ENCODE measurements at places on chromosomes 7 and 10.

GRCh38 chr7:96388620-96389383 lies 66.9 kb upstream of the SLC25A13 start:
- DNase-seq: peak; percentile 39

- DNase-seq: no peak
These were observed 472.9 kb upstream of the AKR1E2 start for GRCh38 chr10:4353059-4353655.

- DNase-seq: no peak
These were observed 115.1 kb upstream of the ANTXRL start for GRCh38 chr10:46171661-46172060.

GRCh38 chr7:100822236-100823139 lies 4.8 kb downstream of the EPHB4 start:
- no peak for DNase-seq

DNA sequence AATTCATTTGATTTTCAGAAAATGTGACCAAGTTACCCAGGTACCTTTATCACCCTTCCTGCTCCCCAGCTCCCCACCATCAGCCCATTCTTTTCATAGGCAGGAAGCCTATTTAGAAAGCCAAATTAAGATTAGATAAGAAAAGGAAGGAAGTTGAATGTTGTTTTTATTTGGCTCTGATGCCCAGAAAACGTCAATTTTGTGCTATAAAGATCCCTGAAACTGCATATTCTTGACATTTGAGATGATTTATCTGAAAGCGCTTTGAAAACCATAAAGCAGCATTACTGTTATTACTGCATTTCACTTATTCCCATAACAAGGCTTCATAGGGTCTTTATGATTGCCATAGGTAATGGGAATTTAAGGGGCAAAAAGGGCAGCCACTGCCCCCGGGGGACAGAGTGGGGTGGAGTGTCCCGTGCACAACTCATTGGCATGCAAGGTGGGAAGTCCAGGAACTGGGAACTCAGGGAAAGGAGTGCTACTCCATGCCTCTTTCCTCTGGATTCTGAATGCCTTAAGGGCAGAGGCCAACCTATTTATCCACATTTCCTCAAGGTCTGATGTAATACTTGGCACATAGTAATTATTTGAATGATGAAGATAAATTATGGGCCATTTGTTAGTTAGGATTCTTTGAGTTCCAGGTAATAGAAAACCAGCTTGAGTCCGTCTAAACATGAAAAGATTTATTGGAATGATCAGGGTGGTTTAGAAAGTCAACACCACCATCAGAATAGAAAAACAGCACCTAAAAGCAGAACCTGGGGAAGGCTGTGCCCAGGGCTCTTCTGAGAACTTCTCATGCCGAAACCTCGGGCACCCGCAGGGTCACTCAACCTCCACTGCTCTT lies 100.6 kb upstream of the ELMO1 start:
- DNase-seq: no peak

- no peak for DNase-seq
These were observed 9.5 kb downstream of the PLXDC2 start for GRCh38 chr10:19825700-19826099.

- no peak for DNase-seq
These were observed 9.0 kb downstream of the PUS7 start for GRCh38 chr7:105512926-105513526.

- DNase-seq: no peak
These were observed 42.5 kb downstream of the MRC1 start for GRCh38 chr10:17851611-17852010.

DNA sequence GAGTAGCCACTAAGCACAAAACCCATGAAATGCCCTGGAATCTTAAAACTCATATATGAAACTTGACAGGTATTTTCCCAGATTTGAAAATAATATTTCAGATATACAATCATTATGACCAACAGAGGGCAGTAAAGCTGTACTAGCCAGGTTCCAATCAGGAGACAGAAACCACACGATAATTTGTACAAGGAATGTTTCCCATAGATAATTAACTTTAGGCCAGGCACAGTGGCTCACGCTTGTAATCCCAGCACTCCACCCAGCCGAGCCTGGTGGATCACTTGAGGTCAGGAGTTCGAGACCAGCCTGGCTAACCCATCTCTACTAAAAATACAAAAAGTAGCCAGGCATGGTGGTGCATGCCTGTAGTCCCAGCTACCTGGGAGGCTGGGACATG lies 31.0 kb upstream of the NUB1 start:
- DNase-seq: no peak

GRCh38 chr7:142177869-142178268 lies 66.4 kb downstream of the MGAM2 start:
- DNase-seq: no peak

DNA sequence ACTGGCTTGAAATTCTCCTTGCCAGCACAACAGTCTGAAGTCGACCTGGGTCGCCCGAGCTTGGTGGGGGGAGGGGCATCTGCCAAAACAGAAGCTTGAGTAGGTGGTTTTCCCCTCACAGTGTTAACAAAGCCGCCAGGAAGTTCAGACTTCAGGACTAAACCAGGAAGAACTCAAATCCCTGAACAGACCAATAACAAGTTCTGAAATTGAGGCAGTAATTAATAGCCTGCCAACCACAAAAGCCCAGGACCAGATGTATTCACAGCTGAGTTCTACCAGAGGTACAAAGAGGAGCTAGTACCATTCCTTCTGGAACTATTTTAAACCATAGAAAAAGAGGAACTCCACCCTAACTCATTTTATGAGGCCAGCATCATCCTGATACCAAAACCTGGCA lies 45.3 kb downstream of the LRRC72 start:
- no peak for DNase-seq

DNA sequence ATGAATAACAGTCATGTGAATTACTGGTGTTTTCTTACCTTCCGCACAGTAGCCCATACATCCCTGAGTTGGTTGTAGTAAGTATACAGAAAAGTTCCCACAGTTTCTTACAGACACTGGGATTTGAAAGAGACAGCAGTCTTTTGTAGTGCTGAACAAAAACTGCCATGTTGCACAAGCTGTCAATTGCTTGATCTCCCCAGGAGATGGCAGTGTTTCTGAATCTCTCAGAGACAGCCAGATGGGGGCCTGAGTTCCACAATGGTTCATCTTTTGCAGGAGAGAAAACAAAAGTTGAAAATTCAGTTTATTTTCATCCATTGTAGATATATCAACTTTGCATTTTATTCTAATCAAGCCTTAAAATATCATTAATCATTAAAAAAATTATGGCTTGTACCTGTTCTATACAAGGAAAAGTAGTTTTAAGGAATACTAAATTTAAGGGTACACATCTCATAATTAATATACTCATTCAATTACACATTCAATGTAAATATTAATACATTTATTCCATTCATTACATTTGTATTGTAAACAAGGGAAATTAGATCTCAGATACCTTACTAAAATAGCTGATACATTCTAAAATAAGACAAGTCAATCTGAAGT lies 14.5 kb downstream of the VWDE start:
- peak; percentile 5 for DNase-seq

- DNase-seq: no peak
These were observed 77.0 kb upstream of the PHYHIPL start for GRCh38 chr10:59099481-59099880.

DNA sequence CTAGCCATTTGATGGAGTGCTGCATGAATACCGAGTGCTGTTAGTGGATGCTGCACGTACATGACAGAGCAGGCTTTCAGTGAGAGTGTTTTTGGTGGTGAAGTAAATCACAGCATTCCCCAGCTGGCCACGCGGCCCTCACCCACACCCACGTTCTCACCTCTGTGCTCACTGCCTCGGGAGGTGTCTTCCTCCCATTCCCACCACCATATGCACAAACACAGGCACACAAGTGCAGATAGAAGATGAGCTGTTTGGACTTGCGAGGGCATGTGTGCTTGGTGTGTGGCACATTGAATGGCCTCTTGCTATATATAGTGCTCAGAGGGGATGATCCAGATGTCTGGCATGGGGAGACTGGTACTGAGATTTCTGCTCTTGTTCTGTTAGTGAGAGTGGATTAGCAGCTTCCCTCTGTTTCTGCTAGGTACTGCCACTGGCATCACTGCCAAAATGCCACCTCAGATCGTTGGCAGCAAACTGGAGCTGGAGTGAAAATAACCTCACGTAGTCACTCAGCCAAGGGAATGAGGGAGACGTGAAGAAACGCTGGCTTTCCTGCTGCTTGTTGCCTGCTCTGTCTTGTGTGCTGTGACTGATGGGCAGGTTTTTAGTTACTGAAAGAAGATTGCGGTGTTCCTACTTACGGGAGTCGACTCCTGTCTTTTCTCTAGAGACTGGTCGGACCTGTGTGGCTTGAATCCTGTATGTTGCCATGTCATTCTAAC lies 19.1 kb downstream of the DNAJB6 start:
- no peak for DNase-seq

DNA sequence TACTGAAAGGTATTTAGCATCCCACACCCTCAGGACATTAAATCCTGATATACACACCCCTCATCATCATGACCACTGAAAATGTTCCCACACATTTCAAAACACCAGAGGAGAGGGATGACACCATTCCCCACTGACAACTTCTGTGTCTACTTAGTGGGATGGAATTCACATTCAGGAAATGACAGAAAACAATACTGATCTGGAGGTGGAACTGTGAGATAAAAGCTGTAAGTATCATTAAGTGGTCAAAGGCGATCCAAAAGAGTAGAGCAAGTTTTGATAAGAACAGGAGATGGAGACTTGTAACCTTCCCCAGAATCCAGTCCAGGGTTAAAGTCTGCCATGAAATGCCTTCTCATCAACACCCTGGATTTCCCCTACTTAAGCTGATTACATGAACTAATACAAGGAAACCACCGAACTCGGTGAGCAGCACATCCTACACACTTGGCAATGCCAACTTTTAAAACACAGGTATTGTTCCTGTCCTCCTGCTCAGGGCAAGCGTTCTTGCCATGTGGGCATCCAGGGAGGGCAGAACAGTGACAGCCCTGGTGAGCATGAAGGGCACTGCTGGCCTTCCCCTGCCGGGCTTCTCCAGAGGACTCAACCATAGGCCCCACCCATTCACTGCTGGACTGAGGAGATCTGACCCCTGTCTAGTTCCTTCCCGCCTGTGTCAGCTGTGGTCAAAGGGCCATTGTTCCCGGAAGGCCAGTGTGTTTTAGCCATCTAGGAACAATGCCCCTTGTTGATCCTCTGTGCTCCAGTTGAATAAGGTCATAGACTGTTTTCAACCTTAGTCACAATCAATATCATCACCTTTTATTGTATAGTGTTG lies 85.0 kb downstream of the SGMS1 start:
- no peak for DNase-seq

DNA sequence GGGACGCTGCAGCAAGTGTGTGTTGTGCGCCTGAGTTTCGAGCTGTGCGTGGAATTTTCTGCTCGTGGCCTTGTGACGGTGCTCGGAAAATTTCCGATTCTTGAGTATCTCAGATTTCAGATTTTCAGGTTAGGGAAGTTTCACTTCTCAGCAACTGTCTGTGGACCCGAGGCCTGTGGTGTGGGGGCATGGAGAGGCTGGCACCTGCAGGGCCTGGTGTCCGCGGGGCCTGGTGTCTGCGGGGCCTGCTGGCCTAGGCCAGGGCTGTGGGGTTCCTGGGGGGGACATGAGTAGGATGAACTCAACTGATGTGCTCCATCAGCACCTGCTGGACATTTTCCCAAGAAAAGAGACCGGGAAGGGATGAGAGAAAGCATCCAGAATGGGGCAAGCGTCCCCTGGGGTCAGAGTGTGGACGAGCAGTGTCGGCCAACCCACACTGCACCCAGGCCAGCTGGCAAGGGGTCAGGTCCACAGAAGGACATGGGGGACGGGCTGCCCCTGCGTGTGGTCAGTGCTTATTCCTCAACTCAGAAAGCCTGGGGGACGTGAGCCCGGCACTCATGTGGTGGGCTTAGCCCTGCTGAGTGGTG lies 31.3 kb upstream of the SHH start:
- no peak for DNase-seq

- DNase-seq: no peak
These were observed 423.8 kb downstream of the ARL4A start for GRCh38 chr7:13111230-13111629.

- no peak for DNase-seq
These were observed 334.1 kb downstream of the HPSE2 start for GRCh38 chr10:98901441-98902110.

DNA sequence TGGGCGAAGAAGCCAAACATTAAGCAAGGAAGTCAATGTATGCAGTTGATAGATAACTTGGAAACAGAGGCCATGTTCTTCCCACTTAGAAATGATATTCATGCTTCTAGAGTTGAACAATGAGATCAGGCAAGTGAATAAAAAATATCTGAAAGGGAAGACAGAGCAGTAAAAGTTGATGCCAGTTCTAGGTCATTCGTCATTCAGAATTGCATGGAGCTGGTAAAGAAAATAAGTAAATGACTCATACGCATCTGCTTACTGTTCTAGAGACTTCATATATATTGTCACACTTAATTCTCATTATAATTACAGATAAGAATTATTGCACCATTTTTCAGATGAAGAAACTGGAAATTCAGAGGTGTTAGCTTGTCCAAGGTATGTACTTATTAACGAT lies 158.9 kb upstream of the FERD3L start:
- DNase-seq: no peak

DNA sequence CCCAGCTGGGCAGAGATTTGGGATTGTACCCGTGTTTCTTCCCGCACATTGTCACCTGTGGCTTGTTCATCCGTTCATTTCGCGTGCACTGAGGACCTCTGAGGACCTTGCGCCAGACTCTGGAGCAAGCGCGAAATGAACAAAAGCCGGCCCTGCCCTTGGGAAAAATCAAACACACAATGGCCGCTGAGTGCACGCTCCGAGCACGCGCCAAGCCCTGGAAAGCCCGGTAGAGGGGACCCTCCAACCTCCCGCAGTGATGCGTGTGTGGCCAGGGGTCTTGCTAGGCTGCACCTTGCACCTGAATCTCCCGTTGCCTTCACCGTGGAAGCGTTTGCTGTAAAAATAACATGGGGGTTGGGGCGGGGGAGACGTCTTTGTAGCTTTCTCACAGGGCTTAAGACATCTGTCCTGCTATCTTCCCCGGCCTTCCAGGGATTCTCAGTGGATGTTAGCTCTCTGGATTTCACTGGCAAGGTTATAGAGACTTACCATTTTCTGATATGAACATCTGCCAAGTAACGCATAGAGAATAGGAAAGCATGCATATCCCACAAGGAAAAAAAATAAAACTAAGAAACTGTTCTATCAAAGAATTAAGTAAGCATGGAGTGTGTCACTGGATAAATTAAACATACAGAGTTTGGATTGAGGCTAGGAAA lies 37.3 kb downstream of the ZNF777 start:
- no peak for DNase-seq

- DNase-seq: no peak
These were observed 431.1 kb upstream of the LRGUK start for GRCh38 chr7:133696056-133696455.

- DNase-seq: no peak
These were observed 165.3 kb downstream of the SFMBT2 start for GRCh38 chr10:7245505-7245904.

DNA sequence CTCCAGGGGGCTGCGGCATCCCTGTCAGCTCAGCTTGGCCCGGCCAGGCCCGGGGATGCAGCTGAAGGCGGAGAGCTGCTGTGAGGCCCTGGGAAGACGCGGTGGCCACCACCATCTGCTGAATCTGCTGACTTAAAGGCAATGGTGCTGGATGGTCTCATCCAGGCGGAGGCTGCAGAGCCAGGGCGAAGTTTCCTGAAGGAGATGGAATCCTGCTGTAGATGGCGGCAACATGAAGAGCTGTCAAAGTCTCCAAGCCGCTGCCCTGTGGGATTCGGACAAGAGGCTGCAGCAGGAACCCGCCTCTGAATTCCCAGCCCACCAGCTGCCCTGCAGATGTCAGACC lies 200.1 kb downstream of the PTPRN2 start:
- no peak for DNase-seq
